ENCODE measurements at places on chromosomes 1 and 21.

DNA sequence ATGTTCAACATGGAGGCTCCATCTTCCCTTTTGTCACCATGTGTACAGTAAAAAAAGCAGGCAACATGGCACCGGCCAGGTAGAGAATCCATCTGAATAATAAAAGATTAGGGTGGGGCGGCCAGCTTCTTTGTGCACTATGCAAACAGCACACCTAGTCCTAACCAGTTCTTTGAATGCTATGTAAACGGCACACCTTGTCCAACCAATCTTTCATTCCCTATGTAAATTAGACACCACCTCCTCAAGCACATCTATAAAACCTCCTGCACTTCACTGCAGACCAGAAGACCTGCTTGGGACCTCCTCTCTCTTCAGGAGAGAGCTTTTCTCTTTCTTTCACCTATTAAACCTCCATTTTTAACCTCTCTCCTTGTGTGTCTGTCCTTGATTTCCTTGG is 28.2 kb downstream of the TFB2M start:
- DNase-seq = no peak

DNA sequence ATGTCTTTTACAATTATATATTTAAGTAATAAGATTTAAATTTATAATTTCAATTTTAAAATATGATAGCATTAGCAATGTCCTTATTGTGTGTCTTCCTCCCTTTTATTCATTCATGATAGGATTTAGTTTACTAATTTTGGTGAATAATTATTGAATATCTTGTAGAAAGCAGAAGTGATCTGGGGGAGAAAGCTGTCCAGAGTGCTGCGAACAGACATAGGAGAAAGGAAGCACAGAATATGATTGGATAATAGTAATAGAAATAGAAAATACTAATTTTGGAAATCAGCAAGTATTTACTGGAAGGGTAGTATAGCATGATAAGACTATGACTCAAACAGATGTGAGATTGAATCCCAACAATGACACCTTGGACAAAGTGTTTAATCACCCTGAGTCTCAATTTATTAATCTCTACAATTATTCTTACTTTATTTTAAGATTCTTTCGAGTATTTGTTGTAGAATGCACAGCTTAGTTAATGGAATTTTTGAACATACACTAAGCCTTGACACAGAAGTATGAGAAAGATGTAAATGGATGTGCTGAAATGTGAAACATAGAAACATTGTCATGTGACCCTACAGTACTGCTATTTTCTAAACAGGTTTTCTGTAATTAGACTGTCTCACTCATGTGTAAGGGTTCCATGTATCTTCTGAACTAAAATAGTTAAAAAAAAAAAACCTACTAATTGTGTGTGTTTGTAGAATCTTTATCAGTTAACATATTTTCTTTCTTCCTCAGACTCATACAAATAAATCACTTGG is 7.9 kb downstream of the SH3GLB1 start:
- no peak for DNase-seq

DNA sequence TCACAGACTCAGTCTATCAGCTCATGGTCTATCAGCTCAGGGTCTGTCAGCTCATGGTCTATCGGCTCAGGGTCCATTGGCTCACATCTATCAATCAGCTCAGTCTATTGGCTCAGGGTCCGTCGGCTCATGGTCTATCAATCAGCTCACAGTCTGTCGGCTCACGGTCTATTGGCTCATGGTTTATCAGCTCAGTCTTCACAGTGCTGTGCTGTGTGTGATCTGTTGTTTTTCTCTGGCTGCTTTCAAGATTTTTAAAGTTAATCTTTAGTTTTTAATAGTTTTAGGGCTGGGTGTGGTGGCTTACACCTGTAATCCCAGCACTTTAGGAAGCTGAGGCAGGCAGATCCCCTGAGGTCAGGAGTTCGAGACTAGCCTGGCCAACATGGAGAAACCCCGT is 14.4 kb downstream of the C1orf159 start:
- no peak for DNase-seq

GRCh38 chr1:215018555-215018954 is 64.0 kb upstream of the KCNK2 start:
- DNase-seq = no peak

- DNase-seq = no peak
Measured at GRCh38 chr1:4261327-4261726, 361.3 kb upstream of the C1orf174 start.

Data from SHP77 treated with DMSO at 0.1 percent for 48 hours (cell line).